ENCODE measurements at places on chromosomes 7 and 10. TPM values are rescaled to one million over a fixed set of nuclear protein-coding genes. Genes with fewer than 3 reads are reported as not detected.
A peak's percentile ranks its signal among the peaks of the same experiment; 100 is the strongest.

DNA sequence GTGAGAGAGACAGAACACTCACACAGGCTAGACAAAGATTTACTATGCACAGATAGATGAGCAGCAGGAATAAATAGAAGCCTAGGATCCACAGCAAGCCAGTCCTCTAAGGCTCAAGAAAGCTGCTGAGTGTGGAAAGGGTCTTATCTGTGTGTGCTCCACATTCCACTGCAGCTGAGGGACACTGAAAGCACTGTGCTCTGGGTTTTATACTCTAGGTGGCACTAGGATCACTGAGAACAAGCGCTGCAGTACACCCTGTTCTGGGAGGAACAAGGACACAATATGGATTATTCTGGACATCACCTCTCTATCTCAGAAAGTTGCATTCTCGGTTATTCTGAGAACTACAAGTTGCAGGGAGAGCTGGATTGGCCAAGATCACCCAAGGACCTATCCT lies 4.9 kb upstream of the KLHL7 start:
- H3K4me3 ChIP-seq = no peak overlapping the region
- no peaks in the 10 kb centered on the region for H3K36me3 ChIP-seq
- no peak overlapping the region for H3K27ac ChIP-seq

DNA sequence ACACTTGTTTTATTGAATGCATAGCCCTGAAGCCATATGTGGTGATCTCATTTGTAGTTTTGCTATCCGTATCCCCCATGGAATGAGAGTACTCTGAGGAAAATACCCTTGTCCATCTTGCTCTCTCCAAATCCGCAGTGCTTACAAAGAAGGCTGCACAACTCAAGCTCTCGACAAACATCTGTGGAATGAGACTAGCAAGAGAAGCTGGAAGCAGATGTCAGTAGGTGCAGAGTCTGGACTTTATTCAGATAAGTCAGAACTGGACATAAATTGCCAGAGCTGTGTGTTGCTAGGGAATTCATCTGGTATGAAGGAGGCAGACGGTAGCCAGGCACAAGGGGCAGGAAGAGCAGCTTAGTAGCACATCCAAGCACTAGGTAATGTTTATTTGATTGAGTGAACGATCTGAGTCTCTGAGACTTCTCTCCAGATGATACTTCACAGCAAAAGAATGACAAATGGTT lies 1046.2 kb downstream of the XPNPEP1 start:
- DNase-seq = no peak
- H3K4me3 ChIP-seq = no peak overlapping the region
- no peak overlapping the region for H3K27ac ChIP-seq
- no peaks in the 10 kb centered on the region for H3K4me1 ChIP-seq
- no peaks in the 10 kb centered on the region for H3K27me3 ChIP-seq

GRCh38 chr7:50197549-50197948 lies 104.5 kb upstream of the ZPBP start:
- no peak overlapping the region for H3K27ac ChIP-seq
- H3K27me3 ChIP-seq = no peaks in the 10 kb centered on the region
- no peak overlapping the region for H3K4me3 ChIP-seq

- H3K27ac ChIP-seq = no peak overlapping the region
- no peaks in the 10 kb centered on the region for H3K36me3 ChIP-seq
- no peak overlapping the region for H3K4me3 ChIP-seq
- no peaks in the 10 kb centered on the region for H3K4me1 ChIP-seq
- DNase-seq = peak; percentile 47
Measured at GRCh38 chr10:86285136-86285790, 81.3 kb downstream of the GRID1 start.

DNA sequence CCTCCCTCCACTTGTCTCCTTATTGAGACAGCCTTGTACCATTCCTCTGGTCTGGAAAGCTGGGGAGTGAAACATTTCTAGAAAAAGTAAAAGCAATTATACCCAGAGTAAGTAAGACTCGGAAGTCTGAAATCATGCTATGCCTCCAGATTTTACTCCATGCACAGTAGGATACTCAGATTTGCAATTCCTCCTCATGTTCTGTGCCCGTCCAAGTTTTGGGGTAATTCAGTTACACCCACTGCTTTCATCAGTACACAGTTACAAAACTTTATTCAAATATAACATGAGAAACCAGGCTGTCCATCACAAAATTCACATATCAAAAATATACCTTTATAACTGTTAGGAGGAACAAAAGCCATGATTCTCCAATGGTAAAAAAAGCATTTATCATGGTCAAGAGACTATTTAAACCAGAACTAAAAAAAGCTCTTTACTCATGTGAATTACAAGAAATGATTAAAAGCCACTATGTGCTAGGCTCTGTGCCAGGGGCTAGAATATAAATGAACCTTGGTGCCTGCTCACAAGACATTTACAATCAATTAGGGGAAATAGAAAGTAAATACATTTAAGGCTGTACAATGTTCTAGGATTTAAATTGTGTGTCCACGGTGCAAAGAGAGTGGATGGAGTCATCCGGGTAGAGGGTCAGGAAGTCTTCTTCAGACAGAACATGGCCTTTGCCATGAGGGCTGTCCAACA lies 320.2 kb downstream of the ELMO1 start:
- DNase-seq = no peak
- H3K27ac ChIP-seq = peak overlapping the region; percentile 63
- no peaks in the 10 kb centered on the region for H3K27me3 ChIP-seq

DNA sequence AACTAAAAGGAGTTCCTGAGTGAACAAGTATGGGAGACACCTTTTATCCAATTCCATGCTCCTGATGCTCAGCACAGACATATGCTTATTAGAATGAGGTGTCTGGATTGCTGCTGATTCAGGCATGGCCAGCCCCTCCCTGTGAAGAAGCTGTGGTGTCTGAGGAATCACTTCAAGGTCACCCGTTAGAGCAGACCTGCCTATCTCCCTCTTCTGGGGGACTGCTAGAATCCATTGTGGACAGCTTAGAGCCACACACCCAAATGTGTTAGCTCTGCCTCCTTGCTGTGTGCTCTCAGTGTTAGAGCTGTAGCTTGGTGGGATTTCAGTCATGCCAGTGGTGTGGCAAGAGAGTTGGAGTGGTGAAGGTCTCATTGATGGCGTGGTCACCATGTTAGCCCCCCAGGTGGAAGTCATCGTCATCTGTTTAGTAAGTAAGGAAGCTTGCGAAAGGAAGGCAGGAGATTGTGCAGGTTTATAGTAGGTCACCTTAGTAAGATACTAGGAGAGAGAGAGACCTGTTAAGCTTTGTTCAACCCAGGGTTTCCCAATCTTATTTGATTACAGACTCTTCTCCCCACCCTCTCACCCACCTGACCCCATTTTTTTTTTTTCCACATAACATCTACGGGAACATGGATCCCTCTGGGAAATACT lies 12.8 kb downstream of the PRXL2A start:
- H3K36me3 ChIP-seq = peaks cover 22% of the 10 kb centered on the region
- no peak overlapping the region for H3K4me3 ChIP-seq
- H3K27me3 ChIP-seq = no peaks in the 10 kb centered on the region
- no peak for DNase-seq
- peaks cover 7% of the 10 kb centered on the region for H3K4me1 ChIP-seq

DNA sequence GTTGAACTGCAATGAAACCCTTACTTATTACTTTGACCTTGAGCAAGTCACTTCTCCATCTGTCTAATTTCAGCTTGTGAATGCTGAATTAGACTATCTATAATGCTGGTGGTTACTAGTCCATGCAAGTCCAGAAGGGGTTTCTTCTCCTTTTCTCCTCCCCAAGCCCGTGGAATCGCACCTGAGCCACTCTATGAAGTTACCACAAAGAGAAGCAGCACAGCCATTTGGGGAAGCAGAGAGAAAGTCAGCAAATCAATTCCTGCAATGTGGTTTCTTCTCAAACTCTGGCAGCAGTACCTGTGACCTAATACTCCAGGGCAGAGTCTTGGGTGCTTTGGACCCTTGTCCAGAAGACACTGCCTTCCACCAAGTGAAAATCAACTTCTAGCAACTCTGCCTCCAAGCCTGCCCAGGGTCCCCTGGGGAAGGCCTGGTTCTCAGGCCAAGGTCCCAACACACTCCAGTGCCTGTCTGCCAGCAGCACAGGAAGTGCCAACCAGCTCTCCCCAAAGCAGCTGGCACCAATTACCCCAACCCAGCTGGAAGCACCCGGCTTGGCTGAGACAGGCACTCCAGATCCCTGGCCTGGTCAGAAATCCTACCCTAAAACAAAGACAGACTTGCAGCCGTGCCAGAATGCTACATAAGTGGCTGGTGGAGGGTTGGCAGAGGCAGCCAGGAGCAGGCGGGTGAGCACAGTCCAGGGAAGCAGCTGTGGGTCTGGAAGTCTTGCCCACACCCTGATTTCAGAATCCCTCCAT lies 200.3 kb downstream of the LSM5 start:
- H3K27me3 ChIP-seq = no peaks in the 10 kb centered on the region
- no peaks in the 10 kb centered on the region for H3K36me3 ChIP-seq
- no peaks in the 10 kb centered on the region for H3K4me1 ChIP-seq
- H3K27ac ChIP-seq = no peak overlapping the region
- H3K4me3 ChIP-seq = no peak overlapping the region

DNA sequence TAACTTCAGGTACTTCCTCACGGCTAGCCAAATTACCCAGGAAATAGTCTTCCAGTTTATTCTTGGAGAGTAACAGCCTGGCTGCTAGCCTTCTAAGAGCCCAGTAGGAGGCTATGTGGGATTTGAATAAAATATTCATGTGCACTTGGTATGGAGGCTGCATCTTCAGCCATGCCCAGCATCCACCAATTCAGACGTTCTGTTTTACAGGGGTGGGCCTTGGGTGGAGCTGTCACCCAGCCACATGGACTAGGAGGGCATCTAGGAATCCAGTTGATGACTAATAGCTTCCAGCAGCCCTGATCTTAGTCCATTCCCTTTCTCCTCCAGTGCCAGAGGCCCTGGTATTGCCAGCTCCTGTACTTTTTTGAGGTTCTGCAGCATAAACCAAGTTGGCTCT lies 66.3 kb upstream of the ZRANB1 start:
- H3K4me1 ChIP-seq = no peaks in the 10 kb centered on the region
- H3K27ac ChIP-seq = no peak overlapping the region
- DNase-seq = no peak
- H3K4me3 ChIP-seq = no peak overlapping the region
- H3K27me3 ChIP-seq = no peaks in the 10 kb centered on the region
- H3K36me3 ChIP-seq = no peaks in the 10 kb centered on the region

- no peak for DNase-seq
- no peak overlapping the region for H3K27ac ChIP-seq
- no peaks in the 10 kb centered on the region for H3K4me1 ChIP-seq
- H3K36me3 ChIP-seq = no peaks in the 10 kb centered on the region
Measured at GRCh38 chr10:128854963-128855362, 612.1 kb upstream of the MGMT start.

DNA sequence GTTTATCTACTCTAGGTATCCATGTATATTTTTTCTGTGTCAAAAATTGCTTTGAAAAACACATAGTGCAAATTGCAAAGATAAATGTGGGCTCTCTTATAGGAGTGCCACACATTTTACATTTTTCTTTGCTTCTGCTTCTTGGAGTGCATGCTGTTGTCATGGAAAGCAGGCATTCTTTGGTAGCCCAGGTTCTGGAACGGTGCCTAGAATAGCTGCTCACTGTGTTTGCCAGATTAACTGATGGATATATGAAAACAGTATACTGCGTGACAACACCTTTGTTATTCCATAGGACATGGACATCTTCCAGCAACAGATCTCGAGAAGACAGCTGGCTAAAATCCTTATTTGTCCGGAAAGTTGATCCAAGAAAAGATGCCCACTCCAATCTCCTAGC lies 13.4 kb downstream of the NIPSNAP2 start:
- no peak for DNase-seq
- H3K27ac ChIP-seq = no peak overlapping the region
- H3K4me1 ChIP-seq = no peaks in the 10 kb centered on the region
- peaks cover 45% of the 10 kb centered on the region for H3K36me3 ChIP-seq

DNA sequence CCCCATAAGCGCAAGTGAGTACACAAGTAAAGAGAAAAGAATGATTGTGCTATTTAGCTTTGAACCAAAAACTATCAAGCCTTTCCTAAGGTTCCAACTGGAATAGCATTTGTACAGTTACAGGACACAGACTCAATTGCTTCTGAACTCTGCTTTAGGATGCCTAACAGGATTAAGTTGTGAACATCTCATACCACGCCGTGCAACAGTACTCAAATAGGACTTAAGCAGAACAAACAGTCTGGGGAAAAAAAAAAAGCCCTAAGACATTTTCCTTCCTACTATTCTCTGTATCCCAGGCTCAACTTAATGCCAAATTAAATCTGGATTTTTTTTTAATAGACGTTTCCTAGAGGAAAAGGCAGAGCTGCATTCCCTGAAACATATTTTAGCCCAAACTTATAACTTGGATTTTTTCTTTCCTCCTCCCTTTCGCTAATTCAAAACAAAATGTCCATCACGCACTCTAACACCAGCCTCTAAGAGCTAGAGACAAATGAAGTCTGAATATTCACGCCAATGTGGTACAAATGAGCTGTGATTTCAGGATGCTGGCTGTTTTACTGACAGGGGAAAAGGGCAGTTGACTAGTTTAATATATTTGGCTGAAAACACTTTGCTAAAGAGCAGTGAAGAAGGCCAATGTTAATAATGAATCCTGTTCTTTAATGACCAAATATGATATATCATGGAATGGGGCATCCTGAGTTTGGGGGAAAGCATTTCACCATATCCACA lies 68.6 kb downstream of the CALD1 start:
- no peak for DNase-seq
- no peak overlapping the region for H3K27ac ChIP-seq
- no peak overlapping the region for H3K4me3 ChIP-seq
- H3K27me3 ChIP-seq = no peaks in the 10 kb centered on the region

DNA sequence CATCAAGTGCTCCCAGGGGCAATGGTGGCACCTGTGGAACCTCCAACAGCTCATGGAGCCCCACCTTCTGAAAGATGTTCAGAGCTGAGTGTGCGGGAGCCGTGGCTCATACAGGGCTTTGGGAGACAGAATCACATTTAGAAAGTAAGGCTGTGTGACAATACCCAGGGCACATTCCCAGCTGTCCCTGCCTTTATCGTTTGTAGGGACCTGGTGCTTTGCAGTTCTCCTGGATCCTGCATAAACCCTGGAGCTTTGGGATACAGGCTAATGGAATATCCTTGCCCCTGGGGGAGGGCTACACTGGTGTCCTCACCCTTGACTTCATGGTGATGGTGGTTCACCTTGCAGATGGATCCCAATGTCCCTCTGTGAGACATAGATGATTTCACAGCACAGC lies 134.8 kb upstream of the LAMB4 start:
- no peak overlapping the region for H3K27ac ChIP-seq
- H3K4me1 ChIP-seq = no peaks in the 10 kb centered on the region
- H3K4me3 ChIP-seq = no peak overlapping the region
- H3K27me3 ChIP-seq = no peaks in the 10 kb centered on the region
- no peaks in the 10 kb centered on the region for H3K36me3 ChIP-seq
- DNase-seq = no peak

Gene TCF7L2
- 60.3 TPM for total RNA-seq

Gene DDC
- 0.55 TPM for total RNA-seq

Gene TAS2R3
- total RNA-seq = 8.1 TPM

Gene CTTNBP2
- total RNA-seq = 9.0 TPM

Gene SPOCK2
- total RNA-seq = 41.6 TPM

Gene SEMA4G
- 0.82 TPM for total RNA-seq

Gene INPP5A
- total RNA-seq = 36.3 TPM

All from spleen (tissue), 13 donors.